ENCODE measurements at places on chromosomes 3 and 15.
A peak's percentile ranks its signal among the peaks of the same experiment; 100 is the strongest.

DNA sequence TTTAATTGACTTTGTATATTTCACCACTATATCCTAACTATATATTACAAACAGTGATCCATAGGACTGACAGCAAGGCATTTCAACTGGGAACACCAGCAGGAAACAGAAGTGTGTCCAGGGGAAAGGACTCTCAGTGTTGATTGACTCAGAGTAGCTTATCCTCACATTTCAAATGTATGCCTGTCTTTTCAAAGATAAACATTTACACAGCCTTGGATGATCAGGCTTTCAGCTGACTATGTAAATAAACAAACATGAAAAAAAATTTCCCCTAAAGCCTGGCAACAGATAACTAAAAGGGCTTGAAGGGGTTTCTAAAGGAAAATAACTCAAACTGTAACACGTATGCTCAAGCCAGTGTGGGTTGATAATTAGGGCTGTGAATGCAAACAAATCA is 321.8 kb downstream of the TBC1D5 start:
- DNase-seq = no peak

DNA sequence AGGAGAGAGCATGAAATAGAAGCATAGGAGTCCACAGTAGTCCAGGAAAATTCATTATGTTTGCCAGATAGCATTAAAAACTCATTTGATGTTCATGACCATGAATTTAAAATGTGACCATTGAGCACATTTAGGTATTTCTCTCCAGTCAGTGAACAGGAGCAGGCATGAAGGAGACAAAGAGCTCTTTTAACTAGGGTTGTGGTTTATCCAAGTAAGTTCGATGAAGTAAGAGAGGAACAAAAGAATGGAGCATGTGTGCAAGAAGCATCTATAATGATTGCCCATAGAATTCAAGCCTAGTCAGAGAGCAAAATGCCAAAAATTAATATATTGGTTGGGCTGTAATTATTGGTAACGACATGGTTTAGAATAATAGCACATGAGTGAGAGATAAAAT is 342.1 kb upstream of the CCDC54 start:
- DNase-seq = no peak

GRCh38 chr15:90869601-90870353 is 1.4 kb downstream of the FURIN start:
- DNase-seq = no peak

GRCh38 chr3:187112934-187113793 is 26.1 kb downstream of the RPL39L start:
- DNase-seq = no peak

DNA sequence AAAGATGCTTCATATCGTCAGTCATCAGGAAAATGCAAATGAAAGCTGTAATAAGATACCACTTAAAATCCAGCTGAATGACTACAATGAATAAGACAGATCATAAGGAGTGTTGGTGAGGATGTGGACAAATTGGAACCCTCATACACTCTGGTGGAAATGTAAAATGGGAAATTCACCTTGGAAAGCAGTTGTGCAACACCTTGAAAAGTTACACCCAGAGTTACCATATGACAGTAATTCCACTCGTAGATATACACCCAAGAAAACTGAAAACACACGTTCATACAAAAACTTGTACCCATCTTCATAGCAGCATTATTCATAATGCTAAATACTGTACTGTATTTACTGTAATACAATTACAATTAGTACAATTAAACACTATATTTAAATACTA is 2.3 kb downstream of the TTC23 start:
- DNase-seq = no peak

GRCh38 chr15:27089233-27089586 is 118.2 kb downstream of the GABRG3 start:
- DNase-seq = no peak

GRCh38 chr15:34336991-34337556 is 507 bp downstream of the SLC12A6 start:
- DNase-seq = peak; percentile 43

DNA sequence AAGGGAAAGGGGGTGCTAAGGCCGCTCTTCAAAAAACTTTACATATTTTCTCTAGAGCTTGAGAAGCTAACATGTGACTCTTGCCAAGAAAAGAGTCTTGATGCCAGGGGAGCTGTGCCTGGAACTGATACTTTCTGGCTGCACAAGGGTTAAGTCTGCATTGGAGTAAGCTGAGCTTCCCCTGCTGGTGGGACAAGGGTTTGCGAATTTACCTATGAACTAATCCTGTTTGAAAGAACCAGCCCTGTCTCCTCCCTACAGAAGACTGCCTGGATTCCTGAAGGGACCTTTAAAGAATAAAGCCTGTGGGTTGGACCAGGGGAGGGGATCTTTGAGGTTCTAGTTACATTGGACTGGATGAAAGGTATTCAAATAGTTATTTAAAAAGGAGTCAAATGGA is 58.3 kb upstream of the EPHA3 start:
- no peak for DNase-seq

Data from stimulated activated naive CD8-positive, alpha-beta T cell treated with anti-CD3 and anti-CD28 coated beads, Interleukin-15, amount 100 ng/mL, for 72 hours (primary cell).